ENCODE measurements at places on chromosomes 5 and 9.

GRCh38 chr9:87725356-87725899 is 491 bp upstream of the CTSL start:
- no peak for DNase-seq

DNA sequence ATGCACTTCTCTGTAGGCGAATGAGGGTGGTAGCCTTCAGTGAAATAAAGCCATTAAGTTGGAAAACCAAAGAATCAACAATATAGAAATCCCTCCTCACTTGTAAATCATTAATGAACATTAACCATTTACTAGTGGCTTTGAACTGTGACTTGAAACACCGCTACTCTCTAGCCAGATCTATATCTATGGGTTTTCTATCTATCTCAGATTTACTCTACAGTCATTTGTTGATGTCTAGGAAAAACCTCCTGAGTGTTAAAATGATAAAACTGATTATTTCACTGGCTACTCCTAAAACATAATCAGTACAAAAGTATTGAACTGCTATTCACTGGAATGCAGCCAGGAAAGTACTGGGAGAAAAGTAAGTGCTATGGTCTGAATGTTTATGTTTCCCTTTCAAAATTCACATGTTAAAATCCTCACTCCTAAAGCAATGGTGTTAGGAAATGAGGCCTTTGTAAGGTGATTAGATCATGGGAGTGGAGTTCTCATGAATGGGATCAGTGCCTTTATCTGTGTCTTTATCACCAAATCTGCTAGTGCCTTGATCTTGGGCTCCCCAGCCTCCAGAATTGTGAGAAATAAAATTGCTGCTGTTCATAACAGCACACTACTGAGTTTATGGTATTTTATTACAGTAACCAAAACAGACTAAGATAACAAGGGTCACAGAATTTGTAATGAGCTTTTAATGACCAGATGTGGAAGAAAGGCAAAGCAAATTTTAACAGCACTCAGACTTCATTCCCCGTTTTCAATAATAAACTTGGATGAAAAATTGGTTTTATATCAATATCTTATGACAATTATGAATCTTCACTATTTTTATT is 8.6 kb upstream of the OXCT1 start:
- DNase-seq: no peak

- DNase-seq: no peak
Observed at GRCh38 chr5:121702682-121703081, 149.0 kb upstream of the FTMT start.

- DNase-seq: no peak
Observed at GRCh38 chr9:34072410-34072809, 23.7 kb upstream of the UBAP2 start.

GRCh38 chr5:66757834-66758371 is 161.7 kb downstream of the MAST4 start:
- DNase-seq: no peak

DNA sequence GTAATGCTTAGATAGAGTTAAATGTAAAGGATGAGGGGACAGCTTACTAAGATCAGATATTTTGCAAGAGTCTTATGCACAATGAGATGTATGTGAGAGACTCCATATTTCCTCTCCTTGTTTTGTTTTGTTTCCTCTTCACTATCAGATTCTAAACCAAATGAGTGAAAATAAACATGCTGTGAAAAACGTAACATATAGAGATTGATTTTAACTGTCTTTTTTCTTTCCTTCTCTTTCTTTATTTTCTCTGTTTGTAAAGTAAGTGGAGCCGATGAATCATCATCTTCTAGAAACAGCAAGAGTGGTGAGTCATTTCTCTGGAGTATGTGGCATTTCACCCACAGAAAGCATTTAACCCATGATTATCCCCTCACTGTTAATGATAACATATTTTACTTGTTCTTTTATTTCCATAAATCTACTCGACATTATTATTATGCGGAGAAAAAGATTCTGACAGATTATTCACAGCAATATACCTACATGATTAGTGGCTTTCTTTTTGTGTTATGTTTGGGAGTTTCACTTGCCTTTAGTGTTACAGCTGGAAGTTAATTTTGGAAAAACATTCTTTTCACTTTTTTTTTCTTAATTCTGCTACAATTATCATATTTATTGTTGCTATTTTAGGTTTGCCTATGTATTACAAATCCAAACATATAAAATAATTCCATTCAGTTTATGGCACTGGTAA is 2.1 kb upstream of the ANXA1 start:
- peak; percentile 4 for DNase-seq

DNA sequence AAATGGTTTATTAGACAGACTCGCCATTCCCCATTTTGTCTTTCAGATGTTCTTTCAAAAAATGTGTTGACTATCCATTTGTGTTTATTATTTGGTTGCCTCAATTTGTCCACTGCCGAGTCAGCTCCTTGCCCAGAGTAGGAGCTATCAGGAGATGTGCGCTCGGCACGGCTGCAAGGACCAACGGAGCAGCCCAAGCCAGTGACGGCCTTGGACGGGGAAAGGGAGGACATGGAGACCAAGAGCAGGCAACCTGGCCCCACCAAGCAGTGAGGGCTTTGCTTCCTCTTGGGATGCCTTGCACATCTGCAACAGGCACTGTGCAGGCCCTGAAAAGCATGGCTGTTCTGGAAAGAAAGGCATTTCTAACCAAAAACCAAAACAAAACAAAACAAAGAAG is 69.8 kb downstream of the DEPDC1B start:
- DNase-seq: no peak

DNA sequence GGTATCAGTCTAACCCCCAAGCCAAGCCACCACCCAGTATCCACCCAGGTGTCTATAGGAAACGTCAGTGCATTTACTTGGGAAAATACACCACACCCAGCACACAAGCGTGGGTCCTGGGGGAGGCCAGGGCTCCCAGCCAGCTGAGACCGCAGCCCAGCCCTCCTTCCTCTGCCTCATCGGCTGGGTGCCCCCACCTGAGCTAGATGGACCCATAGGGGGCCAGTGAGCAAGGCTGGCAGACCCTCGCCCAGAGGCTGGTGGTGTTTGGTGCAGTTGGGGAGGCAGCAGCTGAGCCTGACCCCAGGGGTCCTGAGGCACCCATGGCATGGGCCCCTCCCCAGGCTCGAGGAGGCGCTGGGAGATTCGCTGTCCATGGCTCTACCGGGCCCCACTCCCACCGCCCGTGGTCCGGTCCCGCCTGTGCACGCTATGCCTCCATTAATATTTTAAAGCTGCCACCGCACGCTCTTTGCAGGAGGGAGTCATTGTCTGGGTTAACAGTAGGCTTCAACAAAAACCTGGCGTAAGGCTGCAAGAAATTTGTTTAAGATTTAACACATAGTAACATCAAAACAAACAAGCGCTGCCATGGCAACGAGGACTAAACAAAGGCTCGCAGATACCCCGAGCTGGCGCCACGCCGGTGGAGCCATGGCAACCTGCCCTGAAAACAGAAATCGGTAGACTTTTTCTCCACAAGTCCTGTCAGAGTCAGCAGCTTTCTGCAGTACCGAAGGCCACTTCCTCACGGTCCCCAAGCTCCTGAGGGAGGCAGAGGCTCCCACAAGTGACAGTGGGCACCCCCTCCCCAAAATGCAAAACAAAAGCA is 20.6 kb downstream of the TPPP start:
- peak; percentile 84 for DNase-seq
